ENCODE measurements at places on chromosomes 12 and 14.

DNA sequence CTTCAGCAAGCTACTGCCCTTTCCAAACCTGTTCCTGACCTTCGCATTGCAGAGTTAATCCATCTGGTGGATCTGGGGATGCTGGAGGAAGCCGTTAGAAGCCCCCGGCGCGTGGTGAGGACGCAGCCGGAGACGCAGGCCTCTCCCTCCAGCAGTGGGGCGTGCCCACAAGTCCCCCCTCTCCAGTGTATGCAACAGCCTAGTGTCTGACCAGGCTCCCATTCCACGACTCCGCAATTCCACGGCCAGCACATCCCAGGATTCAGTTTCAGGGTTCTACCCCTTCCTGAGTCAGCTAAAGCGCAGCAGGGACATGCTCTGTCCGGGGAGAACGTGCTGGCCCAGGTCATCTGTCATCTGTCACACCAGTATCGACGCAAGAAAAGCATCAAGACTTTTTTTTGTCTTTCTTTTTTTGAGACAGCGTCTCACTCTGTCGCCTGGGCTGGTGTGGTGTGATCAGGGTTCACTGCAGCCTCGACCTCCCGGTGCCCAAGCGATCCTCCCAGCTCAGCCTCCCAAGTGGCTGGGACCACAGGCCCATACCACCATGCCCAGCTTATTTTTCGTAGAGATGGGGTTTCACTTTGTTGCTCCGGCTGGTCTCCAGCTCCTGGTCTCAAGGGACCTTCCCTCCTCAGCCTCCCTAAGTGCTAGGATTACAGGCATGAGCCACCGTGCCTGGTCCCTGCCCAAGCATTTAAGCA, 8.0 kb upstream of the DYNC1H1 start:
- no peak for DNase-seq

- no peak for DNase-seq
These were observed 5.6 kb downstream of the ZNF385A start for GRCh38 chr12:54378796-54379397.

DNA sequence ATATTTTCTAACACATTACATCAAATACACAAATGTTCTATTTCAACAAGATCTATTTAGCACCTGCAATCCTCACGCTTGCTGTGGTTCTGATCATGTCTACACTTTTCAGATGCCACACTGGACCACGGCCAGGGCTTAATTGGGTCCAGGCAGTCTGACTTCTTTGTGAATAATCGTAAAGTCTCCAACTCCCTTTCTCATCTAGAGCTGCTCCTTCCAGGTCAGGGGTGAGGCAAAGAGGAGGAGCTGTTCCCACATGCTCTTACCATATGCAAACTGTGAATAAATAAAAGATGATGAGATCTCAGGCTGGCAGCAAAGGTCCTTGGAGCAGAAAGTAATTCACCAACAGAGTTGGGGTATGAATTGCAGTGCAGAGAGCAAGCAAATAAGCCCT, 316.6 kb downstream of the GLT1D1 start:
- DNase-seq = no peak

GRCh38 chr12:126157575-126157966, 1092.3 kb downstream of the AACS start:
- no peak for DNase-seq

GRCh38 chr12:40034156-40034555, 71.7 kb downstream of the SLC2A13 start:
- no peak for DNase-seq

GRCh38 chr14:105206873-105207272, 25.8 kb upstream of the NUDT14 start:
- no peak for DNase-seq

GRCh38 chr12:32569259-32569658, 109.8 kb upstream of the DNM1L start:
- DNase-seq = no peak

- no peak for DNase-seq
These were observed 16.8 kb downstream of the SLC8B1 start for GRCh38 chr12:113318046-113318656.

DNA sequence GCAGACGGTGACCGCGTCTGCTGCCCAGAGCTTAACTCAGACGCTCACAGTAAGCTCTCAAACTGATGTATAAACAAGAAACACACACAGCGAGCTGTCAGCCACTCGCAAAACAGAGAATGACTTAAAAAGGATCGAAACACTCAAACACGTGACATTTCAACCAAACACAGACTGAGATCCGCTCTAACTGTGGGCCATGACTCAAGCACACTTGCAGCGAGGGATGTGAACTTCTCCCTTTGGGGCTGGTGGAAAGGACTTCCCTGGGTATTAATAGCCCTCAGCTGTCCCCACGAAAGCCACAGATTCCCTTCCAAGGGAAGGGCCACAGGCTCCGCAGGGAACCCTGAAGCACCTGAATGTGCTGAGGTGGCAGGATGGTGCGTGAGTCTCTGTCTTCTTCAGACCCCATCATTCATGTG, 29.1 kb downstream of the CCDC88C start:
- no peak for DNase-seq

DNA sequence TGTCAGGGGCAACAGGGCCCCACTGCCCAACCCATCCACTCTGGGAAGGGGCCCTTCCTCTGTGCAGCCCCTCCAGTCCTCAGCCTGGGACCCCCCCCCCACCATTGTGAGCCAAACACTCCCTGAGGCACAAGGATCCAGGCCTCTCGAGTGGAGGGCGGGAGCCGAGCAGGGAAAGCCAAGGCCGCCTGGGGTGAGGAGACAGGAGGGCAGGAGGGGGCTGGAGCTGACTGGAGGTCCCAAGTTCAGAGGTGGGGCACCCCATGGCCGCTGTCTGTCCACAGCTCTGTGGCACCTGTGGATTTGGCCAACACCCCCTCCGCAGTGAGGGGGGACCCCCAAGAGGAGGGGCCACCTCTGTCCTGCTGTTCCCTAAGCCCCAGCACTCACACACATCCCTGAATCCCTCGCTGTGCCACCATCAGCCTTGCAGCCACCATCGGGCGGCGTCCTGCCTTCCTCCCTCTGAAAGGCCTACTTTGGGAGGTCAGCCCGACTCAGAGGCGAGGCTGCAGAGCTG, 25.4 kb upstream of the C14orf180 start:
- DNase-seq = no peak

DNA sequence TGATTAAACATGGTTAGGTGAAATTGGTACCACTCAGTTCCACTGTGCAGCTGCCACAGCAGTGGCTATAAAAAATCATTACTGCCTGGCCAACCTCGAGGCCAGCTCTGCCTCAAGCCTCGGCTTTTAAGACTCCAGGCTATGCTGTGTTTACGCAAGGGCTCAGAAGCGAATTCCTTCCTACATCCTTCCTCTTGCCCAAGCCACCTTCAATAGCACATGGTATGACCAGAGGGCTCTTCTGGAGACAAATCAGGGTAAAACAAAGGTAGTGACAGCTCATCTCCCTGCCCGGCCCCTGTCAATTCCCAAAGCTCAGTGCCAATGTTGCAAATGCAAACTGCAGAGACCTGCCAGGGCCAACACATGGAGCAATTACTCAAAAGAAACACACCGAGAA, 31.9 kb downstream of the NUAK1 start:
- DNase-seq = no peak

- DNase-seq = no peak
These were observed 240.6 kb downstream of the EGLN3 start for GRCh38 chr14:33710273-33710672.

GRCh38 chr14:59123975-59124374, 64.5 kb upstream of the DAAM1 start:
- DNase-seq = no peak

DNA sequence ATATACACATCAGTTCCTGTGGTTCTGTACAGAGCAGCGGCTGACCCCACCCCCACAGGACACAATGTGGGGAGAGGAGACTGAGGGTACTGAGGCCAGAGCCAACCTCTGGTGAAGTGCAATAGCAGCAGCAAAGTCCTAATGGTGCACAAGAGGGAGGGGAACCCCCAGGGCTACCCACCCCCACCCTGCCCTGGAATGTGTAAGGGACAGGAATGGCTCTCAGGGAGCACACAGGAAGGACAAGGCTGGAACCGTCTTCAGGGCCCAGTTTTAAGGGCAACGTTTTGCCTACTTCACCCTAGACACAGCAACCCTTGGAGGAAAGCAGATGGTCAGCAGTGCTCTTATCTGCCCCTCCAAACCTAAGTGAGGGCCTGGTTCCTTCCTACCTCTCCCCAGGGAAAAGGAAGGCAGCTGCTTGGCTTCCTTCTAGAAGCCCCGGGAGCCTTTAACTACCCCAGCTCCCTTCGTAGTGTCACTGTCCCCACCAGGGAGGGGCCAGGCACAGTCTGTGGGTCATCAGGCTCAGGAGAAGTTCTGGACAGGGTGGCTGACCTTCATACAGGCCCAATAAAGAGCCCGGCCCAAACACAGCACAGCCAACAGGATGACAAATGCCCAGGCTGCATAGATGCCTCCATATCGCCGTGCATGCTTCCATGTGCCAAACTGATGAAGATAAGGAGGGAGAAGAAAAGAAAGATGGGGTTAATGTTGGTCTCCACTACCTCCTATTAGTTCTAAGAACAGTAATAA, 3.0 kb downstream of the PIP4P1 start:
- DNase-seq = no peak

DNA sequence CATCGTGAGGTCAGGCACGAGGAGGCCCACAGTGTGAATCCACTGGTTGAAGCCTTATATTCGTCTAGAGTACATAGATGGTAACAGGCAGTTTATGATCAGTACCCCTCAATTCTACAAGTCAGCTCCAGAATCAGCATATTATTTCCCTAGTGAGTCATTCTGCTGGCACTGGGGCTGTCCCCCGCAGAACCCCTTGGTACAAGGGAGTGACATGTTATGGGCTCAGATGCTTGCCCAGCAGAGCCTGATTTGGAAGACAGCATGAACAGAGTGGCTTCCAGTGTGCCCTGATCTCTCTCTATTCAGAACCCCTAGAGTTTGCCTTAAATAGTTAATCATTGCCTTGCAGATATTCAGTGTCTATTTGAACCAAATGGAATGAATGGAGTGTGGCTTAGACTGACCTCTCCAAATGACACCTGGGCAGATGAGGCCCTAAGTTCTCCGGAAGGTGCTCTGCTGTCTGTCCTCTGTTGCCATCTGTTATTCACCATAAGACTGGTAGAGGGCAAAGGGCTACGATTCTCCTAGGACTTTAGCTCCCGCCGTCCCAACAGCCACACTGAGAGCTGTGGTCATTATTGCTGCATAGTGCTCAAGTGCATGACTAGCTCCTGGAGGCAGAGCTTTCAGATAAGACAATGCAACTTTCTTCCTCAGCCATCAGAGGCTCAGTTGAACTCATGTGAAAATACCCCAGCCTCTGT, 41.1 kb downstream of the CACNA2D4 start:
- no peak for DNase-seq

DNA sequence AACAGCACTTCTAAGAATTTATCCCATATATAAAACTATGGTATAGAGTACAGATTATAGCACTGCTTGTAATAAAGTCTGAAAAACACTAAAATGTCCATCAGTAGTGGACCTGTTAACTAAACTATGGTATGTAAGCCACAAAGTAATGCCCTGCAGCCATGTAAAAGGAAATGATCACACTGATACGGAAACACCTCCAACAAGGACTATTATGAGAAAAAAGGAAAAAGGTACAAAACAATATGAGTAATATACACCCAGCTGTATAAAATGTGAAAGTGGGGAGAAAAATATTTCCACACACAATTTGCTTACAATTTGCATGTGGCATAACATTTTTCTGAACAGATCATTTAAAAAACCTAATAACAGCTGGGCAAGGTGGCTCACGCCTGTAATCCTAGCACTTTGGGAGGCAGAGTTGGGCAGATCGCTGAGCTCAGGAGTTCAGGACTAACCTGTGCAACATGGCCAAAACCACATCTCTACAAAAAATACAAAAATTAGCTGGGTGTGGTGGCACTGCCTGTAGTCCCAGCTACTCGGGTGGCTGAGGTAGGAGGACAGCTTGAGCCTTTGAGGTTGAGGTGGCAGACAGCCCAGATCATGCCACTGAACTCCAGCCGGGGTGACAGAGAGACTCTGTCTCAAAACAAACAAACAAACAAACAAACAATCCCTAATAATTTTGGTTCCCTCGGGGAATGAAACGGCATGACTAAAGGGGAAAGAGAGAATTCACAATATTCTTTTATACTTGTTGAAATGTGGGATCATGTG, 250.5 kb downstream of the MED13L start:
- DNase-seq = no peak

GRCh38 chr12:100504804-100505203, 31.1 kb downstream of the NR1H4 start:
- no peak for DNase-seq

DNA sequence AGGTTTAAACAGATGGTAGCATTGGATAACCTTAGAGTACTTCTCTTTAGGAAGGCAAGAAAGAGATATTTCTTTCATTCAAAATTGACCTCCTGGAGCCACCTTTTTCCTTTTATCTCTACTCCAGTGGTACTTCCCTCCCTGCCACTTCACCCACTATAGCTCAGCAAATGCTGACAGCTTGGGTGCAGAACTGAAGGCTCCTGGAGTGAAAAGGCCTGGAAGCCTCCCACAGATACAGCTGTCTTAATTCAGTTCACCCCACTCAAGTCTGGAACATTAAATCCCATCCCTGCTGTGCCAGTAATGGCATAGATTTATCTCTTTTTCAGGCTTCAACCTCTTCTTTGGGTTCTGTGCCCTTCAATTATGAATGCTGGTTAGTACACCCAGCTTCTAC, 140.3 kb downstream of the NEDD1 start:
- DNase-seq = no peak

- DNase-seq = no peak
These were observed 11.5 kb upstream of the WNK1 start for GRCh38 chr12:740921-741320.

- no peak for DNase-seq
These were observed 32.9 kb downstream of the MAP1LC3B2 start for GRCh38 chr12:116591855-116592637.

- DNase-seq = no peak
These were observed 826 bp downstream of the ACADS start for GRCh38 chr12:120726510-120726793.

GRCh38 chr12:89243771-89244170, 108.5 kb downstream of the DUSP6 start:
- DNase-seq = no peak

DNA sequence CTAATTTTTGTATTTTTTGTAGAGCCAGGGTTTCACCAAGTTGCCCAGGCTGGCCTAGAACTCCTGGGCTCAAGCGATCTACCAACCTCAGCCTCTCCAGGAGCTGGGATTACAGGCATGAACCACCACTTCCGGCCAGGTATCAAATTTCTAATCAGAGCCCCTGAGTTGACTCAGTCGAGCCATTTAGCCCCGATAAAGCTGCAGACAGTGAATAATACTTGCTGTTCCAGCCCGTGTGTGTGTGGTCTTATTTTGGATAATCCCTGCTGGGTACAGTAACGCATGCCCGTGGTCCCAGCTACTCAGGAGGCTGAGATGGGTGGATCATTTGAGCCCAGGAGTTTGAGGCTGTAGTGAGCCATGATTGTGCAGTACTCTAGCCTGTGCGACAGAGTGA, 57.0 kb downstream of the TEAD4 start:
- DNase-seq = no peak

- DNase-seq = peak; percentile 35
These were observed at the start of gene RASAL1 for GRCh38 chr12:113135178-113136127. Gene RASAL1, minus strand, starts transcription at chr12:113135761. Its CDS starts 299 bp downstream, at chr12:113135462.

- DNase-seq = no peak
These were observed 71.1 kb downstream of the EGLN3 start for GRCh38 chr14:33879684-33880286.

- DNase-seq = peak; percentile 59
These were observed 89.2 kb downstream of the CFAP54 start for GRCh38 chr12:96578526-96579125.

GRCh38 chr12:46965880-46966279, 113.5 kb upstream of the PCED1B start:
- no peak for DNase-seq
